Activated T-cell treated with anti-CD3 and anti-CD28 coated beads, Interleukin-2, amount 50 U/mL, for 48 hours (primary cell): ENCODE measurements at places on chromosomes 4 and X.

GRCh38 chr4:7595934-7596461 lies 161.3 kb upstream of the PSAPL1 start:
- no peak for DNase-seq

GRCh38 chr4:120209706-120210105 lies 143.1 kb upstream of the MAD2L1 start:
- no peak for DNase-seq

DNA sequence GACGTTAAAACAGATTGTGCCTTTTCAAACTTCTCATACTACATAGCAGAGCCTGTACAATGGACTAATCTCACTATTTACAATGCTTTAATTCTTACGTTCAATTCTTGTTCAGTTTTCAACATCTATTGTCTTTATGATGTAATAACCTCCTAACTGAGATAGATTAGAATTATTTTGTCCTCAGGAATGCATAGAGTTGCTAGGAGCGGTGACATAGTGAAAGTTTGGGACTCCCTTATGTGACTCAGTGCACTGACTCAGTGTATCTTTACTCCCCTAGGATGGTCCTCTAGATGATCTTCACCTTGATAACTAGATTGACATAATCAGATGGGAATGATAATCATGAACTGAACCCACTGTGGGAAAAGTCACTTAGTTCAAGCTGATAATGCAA lies 151.5 kb downstream of the VEGFC start:
- DNase-seq: no peak

- no peak for DNase-seq
These were observed 63.7 kb downstream of the TENM3 start for GRCh38 chr4:182306792-182307507.

GRCh38 chr4:174550541-174550940 lies 28.3 kb upstream of the HPGD start:
- DNase-seq: no peak

DNA sequence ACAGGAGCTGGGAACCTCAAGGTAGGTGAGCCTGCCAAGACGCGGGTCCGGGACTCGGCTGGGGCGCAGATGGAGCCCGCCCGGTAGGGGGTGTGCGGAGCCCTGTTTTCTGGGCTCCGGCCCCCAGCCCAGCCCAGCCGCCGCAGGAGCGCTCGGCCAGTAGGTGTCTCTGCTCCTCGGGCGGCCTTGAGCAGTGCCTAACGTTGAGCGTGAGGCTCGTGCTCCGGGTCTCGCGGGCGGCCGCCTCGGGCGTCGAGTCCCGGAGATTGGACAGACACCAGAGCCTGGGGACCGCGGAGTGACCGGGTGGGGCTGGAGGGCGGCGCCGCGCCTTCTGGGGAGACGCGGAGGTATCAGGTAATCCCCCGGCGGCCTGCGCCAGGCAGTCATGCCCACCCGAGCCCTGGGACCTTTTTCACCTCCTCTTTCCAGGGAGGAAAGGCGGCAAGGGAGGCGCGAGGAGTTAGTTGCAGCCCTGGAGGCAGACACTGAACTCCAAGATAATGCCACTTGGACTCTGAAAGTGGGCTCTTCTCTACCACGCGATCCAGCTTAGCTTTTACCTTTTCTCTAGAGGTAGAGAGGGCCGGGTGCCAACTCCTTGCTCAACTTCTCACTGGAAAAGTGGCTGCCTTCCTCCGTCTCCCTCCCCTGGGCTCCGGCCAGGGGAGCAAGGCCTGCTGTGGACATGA lies 14.5 kb upstream of the FGG start:
- peak; percentile 79 for DNase-seq

- DNase-seq: no peak
These were observed 471.3 kb downstream of the TECRL start for GRCh38 chr4:63937961-63938360.

DNA sequence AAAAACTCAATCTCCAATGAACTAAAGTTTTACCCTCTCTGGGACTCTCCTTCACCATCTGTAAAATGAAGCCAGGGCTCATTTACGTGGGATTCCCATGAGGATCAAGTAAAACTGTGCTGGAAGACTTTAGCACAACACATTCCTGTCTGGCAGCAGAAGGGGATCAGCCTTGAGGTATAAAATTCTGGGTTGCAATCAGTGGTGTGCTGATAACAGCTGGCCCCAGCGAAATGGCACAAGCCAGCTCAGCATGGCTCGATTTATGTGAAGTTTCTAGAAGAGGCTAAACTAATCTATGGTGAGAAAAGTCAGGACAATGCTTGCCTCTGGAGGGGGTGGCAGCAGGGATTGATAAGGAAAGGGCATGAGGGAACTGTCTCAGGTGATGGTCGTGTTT lies 28.4 kb downstream of the ZNF630 start:
- DNase-seq: no peak
